Spinal cord (tissue), 10 donors: ENCODE measurements at places on chromosomes 4 and X. TPM values are rescaled to one million over a fixed set of nuclear protein-coding genes. Genes with fewer than 3 reads are reported as not detected.

- no peak for DNase-seq
Observed at GRCh38 chr4:69910016-69910782, 20.7 kb upstream of the CSN1S1 start.

- DNase-seq, result no peak
Observed at GRCh38 chr4:158540125-158540907, 18.6 kb downstream of the RXFP1 start.

DNA sequence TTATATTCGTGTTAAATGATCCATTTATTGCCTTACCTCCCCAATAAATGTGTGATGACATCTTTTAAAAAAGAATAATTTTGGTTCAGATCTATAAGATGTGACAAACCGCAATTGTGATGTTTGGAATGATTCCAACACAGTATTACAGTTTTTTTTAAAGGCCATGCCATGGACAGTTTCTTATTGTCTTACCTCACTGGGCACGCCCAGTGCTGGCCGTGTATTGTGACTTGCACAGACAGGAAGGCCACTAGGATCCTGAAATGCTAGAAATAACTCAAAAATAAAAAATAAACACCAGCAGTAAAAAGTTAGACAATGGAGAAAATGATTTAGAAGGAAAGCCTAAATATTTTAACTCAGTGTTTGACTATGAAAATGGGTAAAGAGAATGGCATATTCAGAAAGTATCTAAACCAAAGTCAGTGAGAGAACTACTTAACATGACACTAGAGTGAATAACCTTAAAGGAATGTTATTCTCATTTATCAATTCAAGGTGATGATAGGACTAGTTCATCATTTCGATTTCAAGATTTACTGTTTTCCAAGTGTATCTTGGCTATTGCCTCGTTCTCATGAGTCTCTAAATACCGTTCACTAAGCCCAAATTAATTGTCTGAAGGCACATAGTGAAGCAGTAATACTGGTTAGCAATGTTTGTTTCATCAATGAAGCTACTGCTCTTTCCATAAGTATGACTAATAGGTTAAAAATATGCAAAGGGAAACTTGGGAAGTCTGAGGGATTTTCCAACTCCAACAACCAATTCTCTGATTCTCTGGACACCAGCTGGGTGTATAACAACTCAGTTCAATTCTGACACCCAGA, 46.1 kb upstream of the VEGFC start:
- DNase-seq, result no peak

DNA sequence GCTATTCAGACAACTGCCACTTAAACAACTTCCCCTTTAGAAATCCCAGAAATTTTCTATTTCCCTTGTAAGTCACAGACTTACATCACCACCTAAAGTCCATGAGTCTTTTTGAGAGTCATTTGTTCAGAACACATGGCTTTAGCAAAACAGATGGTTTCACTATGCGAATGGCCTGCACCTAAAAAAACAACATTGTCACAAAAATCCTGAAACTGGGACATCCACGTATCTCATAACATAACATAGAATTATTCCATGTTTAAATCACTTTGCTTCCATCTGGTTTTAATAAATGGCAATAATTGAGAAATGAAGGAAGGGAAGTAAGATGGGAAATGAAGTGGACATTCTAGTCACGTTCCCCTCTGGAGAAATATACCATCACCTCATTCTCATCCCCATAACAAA, 155.3 kb upstream of the EDNRA start:
- no peak for DNase-seq

Gene PRKG2
- 4.0 TPM for polyA plus RNA-seq

Gene TEX13C
- 0.05 TPM for polyA plus RNA-seq

GRCh38 chrX:6383488-6383887, 151.4 kb downstream of the VCX3A start:
- no peak for DNase-seq

DNA sequence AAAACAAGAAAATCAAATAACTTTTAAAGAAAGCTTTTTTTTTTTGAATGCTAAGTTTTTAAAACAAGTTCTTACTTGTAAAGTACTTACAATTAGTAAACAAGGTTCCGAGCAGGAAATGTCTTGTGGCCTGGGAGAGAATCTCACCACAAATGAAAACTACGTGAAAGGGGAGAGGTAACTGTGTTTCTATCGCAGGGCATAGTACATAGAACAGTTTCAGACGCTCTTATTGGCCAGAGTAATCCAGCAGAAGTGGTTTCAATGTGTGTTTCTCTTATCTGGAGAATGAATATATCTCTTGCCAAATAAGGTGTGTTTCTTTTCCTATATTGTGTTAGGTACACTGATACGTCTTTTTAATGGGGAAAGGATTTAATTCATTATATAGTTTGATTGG, at the start of gene PLAC8:
Gene PLAC8, minus strand, starts transcription at position 154 of the 400 bp plus-strand sequence. CDS start 6,808 bp downstream, outside the sequence.
- no peak for DNase-seq

DNA sequence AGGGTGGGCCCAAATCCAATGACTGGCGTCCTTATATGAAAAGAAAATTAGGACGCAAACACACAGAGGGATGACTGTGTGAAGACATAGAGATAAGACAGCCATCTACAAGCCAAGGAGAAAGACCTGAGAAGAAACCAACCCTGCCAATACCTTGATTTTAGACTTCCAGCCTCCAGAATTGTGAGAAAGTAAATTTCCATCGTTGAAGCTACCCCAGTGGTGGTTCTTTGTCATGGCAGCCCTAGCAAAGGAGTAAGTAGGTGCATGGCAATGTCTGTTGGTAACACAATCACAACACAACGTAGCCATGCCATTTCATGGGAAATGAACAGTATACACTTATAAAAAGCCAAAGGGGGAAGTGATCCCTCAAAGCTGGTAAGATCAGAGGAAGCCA, 25.3 kb downstream of the SMIM20 start:
- no peak for DNase-seq

DNA sequence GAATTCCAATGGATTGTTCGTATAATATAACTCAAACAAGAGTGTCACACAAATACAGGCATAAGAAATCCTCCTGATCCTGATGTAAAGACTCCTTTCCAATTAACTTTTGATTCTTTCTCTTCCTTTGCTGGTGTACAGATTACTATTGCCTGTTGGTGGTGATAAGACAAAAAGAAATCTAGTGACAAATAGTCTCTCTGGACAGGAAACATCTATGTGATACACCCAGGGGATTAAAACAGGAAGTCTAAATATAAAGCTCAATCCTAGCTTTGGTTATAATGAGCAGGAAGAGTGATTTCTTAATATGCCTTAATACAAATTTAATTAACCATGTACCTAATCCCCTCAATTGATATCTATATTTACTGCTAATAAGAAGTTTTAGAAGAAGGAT, 45.1 kb downstream of the ARHGEF6 start:
- DNase-seq, result no peak

Gene PGAM4
- polyA plus RNA-seq, result 0.51 TPM

- no peak for DNase-seq
Observed at GRCh38 chr4:129403848-129404247, 307.9 kb downstream of the C4orf33 start.

Gene ARSJ
- polyA plus RNA-seq, result 0.66 TPM

Gene NEK1
- 24.0 TPM for polyA plus RNA-seq

GRCh38 chr4:16858275-16858752, 40.1 kb downstream of the LDB2 start:
- no peak for DNase-seq

Gene PABPC1L2A
- polyA plus RNA-seq, result 12.1 TPM

GRCh38 chrX:137031039-137031438, 2.8 kb downstream of the GPR101 start:
- DNase-seq, result no peak

GRCh38 chr4:5389756-5390310, 318.5 kb downstream of the EVC2 start:
- no peak for DNase-seq

Gene MAGEB17
- 0.30 TPM for polyA plus RNA-seq

Gene SORBS2
- polyA plus RNA-seq, result 83.5 TPM

- DNase-seq, result peak; percentile 53
Observed at GRCh38 chr4:30720661-30721184, 554 bp downstream of the PCDH7 start.

DNA sequence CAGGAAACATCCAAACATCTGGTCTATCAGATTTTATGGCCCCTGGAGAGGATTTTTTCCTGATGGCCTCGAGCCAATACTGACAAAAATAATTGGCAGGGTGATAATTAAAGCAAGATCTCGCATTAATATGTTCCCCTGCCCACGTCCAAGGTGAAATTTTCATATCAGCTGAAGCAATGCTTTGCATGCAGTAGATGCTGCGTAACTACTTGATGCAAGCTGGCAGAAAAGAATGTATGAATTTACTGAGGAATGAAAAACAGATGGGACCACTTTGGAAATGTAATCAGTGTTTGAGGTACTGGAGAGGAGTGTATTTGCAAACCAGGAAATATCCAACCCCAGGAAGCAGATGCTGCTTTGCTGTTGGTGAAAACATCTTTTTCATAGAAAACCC, 36.8 kb upstream of the REST start:
- DNase-seq, result peak; percentile 91

GRCh38 chr4:147139455-147140198, 194.0 kb upstream of the TTC29 start:
- DNase-seq, result no peak

Gene AVPR2
- 0.24 TPM for polyA plus RNA-seq

DNA sequence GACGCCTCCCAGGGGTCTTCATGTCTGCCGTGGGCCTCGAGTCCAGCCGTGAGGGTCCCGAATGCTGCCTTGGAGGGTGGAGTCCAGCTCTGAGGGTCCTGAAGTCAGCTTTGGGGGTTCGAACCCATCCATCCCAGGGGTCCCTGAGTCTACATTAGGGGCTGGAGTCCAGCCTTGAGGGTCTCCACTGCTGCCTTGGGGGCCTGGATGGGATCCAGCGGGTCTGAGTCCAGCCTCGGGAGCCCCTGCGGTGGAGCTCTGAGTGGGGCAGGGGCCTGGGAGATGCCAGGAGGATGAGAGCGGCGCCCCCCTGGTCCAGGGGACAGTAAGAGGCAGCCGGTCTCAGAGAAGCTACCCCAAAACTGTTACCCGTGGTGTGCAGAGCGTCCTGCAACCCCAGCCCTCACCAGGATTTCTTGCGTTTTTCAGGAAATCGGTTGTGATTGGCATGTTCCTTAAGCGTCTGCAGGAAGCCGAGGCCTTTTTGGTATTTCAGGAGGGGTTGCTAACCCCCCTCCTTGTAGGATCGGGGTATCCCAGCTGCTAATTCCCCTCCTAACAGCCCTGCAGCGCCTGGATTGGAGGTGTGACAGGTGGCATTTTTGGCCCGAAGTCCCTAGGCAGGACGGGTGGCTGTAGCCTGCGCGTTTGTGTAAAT, 1.7 kb upstream of the GTPBP6 start:
- DNase-seq, result peak; percentile 45

Gene IL2
- not detected for polyA plus RNA-seq

- no peak for DNase-seq
Observed at GRCh38 chr4:24423670-24424069, 160.7 kb downstream of the DHX15 start.

Gene MAD2L1
- 25.3 TPM for polyA plus RNA-seq

GRCh38 chrX:153635788-153636668, 11.0 kb upstream of the DUSP9 start:
- DNase-seq, result no peak

GRCh38 chr4:183814461-183814860, 90.6 kb upstream of the STOX2 start:
- no peak for DNase-seq

DNA sequence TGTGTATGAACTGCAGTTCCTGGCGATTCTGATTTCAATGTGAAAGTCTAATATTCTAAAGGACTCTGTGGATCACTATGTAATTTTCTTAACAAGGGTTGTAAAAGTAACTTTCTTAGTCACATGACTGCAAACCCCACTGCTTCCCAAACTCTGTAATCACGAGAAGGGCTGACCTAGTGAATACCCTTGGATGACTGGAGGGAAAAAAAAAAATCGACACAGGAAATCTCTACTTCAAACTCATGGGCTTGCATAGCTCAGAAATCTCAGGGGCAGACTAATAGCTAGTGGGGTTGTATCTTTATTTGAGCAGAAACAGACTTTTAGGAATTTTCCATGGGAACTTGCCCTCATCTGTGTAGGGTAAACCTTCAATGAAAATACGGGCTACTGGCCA, 4.8 kb upstream of the MXRA5 start:
- DNase-seq, result no peak

DNA sequence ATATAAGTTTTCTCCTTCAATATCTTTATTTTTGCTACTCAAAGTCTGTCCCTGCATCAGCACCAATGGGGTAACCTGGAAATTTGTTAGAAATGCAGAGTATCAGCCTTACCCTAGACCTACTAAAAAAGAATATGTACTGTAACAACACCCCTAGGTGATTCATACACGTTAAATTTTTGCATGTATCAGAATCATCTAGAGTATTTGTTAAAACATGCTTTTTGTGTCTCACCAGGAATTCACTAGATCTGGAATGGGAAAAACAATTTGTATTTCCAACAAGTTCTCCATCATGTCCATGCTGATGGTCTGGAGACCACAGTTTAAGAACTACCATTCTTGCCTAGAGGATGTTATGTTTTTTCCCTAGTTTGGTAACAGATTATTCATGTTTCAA, 196.0 kb upstream of the EDNRA start:
- DNase-seq, result no peak

DNA sequence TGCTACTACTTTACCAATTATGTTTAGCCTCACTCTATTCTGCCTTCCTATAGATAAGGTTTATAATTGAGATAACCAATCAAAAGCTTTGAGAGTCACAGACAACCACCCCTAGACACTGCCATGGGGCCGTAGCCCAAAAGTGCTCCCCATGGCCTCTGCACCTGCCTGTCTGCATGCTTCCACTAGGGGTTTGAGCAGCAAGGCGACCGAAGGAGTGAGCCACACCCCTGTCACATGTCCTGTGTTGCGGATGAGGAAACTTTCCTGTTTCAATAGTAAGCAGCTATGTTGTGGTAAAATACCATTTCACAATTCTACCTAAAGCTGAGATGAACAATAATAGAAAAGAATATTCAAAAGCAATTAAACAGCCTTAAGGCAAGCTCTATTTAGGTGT, 856.0 kb upstream of the FRG1 start:
- DNase-seq, result no peak

DNA sequence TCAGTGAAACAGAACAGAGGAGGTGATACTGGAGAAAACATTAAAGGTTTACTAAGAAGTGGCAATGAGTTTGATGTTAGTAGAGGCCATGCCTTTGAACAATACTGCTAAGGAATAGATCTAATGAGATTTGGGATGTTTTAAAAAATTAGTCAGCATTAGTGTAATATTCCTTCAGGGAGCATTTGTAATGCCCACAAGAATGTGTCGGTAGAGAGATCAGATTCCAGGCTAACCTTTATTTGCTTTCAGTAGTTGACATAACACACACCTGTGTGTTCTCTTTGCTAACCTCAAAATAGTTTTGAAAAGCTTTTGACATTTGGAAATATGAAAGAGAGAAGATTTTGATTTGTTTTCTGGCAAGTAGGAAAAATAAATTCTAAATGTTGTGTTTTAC, 328.8 kb downstream of the BMPR1B start:
- DNase-seq, result no peak

- no peak for DNase-seq
Observed at GRCh38 chrX:132778917-132779316, 179.5 kb downstream of the HS6ST2 start.

DNA sequence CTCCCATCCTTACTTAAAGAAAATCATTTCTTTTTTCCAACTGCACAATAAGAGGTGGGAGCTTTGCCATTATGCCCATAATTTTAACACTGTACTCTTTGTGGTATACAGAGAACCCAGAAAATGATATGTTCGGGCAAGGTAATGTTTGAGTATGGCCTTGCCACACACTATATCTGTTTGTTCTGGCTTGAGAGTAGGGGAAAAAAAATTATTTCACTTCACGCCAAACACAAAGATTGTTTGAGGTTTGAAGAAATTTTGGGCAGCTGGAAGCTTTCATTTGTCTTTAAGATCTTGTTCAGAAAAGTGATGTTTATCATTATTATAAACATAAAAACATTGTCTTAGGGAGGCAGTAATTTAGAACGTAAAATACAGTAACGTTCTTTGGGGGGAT, 115.4 kb upstream of the NAP1L5 start:
- no peak for DNase-seq

Gene SGMS2
- polyA plus RNA-seq, result 3.1 TPM

Gene GAGE12J
- not detected for polyA plus RNA-seq
